Activated B cell treated with CpG ODN at 0.5 μM for 24 hours (primary cell): ENCODE measurements at places on chromosomes 2 and 18.

DNA sequence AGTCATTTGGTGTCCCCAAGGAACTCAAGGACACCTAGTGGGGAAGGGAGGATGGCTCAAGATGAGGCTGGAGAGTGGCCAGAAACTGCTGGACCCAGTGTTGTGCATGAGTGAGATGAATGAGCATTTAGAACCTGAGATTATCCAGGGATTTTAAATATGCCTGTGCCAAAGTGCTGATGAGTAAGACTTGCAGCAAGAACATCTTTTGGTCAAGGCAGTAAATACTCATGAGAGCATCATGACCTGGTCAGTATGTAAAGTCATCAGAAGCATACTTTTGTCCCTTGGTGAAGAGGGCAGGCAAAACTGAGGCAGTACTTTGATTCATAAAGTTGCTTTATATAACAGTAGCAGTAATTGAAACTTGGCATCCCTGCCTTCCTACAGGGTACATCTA, 3.1 kb upstream of the SPP2 start:
- no peak for DNase-seq
- peaks cover 10% of the 10 kb centered on the region for H3K27me3 ChIP-seq
- H3K4me3 ChIP-seq, result no peak overlapping the region
- no peaks in the 10 kb centered on the region for H3K36me3 ChIP-seq

GRCh38 chr2:238299803-238300202, 11.4 kb upstream of the PER2 start:
- peaks cover 7% of the 10 kb centered on the region for H3K27me3 ChIP-seq
- no peak overlapping the region for H3K4me3 ChIP-seq
- no peak overlapping the region for H3K27ac ChIP-seq
- no peak for DNase-seq
- H3K36me3 ChIP-seq, result no peaks in the 10 kb centered on the region

DNA sequence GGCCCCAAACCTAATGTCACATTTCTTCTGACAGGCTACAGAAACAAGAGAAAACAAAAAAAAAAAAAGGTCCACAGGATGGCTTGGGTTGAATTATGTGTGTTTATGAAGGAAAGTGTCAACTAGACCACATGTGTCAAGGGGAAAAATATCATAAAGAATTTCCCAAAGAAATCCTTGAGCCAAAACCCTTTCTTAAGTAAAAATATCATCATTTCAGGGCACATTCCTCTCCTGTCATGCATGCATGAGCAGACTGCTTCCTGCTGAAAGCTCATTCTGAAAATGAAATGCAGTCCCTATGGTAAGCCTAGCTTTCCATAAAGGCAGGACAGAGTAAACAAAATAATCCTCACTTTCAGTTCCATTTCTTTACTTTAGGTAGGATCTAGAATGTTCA, 85.7 kb upstream of the RBBP8 start:
- H3K36me3 ChIP-seq, result no peaks in the 10 kb centered on the region
- no peak overlapping the region for H3K4me3 ChIP-seq
- no peak for DNase-seq
- no peak overlapping the region for H3K27ac ChIP-seq

GRCh38 chr2:136572335-136572734, 193.0 kb upstream of the THSD7B start:
- H3K4me3 ChIP-seq, result no peak overlapping the region
- peaks cover 3% of the 10 kb centered on the region for H3K27me3 ChIP-seq
- H3K4me1 ChIP-seq, result no peaks in the 10 kb centered on the region
- no peaks in the 10 kb centered on the region for H3K36me3 ChIP-seq
- H3K27ac ChIP-seq, result no peak overlapping the region

GRCh38 chr2:42239811-42240210, 70.7 kb downstream of the EML4 start:
- H3K27ac ChIP-seq, result no peak overlapping the region
- DNase-seq, result no peak
- H3K4me1 ChIP-seq, result peaks cover 83% of the 10 kb centered on the region
- H3K36me3 ChIP-seq, result peaks cover 14% of the 10 kb centered on the region
- no peaks in the 10 kb centered on the region for H3K27me3 ChIP-seq
- no peak overlapping the region for H3K4me3 ChIP-seq

DNA sequence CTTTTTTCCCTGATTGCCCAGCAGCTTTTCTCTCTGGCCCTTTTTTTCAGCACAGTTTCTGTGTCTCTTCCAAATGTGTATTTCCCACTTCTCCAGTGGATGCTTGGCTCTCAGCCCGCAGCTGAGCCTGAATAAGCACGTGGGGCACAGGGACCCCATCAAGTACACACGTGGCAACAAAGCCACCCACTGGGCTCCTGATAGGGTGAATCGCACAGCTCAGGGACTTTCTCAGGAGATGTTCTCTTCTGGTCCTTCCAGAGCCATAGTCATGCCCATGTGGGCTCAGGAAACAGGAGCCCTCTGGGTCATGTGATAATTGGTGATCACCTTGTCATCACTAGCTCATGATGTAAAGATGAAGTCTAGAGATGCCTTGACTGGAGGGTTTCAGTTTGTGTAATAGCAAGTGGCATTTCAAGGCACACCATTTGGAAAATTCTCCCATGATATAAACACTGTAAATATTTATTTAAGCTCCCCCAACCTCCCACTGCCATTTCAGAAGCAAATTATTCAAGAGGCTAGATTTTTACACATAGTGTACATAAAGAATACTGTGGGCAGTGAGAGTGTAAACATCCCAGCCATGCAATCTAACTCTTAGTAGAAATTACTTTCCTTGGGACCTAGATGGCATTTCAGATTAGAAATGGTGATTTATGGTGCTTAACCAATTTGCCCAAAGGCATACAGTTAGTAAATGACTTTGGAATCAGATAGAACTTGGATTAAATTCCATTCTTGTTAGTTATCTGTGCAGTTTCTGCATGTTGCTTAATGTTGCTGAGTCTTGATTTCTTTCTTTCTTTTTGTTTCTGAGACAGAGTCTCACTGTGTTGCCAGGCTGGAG, 597.5 kb downstream of the SLC4A3 start:
- no peak for DNase-seq
- no peaks in the 10 kb centered on the region for H3K4me1 ChIP-seq
- no peaks in the 10 kb centered on the region for H3K36me3 ChIP-seq

GRCh38 chr18:33355263-33355662, 85.3 kb downstream of the CCDC178 start:
- H3K36me3 ChIP-seq, result no peaks in the 10 kb centered on the region
- H3K4me3 ChIP-seq, result no peak overlapping the region
- H3K27ac ChIP-seq, result no peak overlapping the region
- H3K4me1 ChIP-seq, result no peaks in the 10 kb centered on the region
- no peaks in the 10 kb centered on the region for H3K27me3 ChIP-seq

DNA sequence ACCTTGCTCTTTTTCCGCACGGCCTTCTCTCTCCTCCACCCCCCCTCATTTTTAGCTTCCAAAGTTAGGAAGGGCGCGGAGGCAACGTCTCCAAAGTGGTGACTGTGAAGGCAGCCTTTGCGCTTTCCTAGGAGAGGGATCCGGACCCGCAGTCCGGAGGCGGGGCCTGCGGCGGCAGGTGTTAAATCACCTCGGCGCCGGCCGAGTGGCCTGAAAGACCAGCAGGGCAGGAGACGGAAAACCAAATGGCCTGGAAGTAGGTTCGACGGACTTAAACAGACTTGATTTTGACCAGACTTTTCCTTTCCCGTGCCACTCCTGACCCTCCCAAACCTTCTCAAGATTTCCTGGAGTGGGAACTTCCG, 615 bp downstream of the GORASP2 start:
- H3K27me3 ChIP-seq, result no peaks in the 10 kb centered on the region
- peak overlapping the region; percentile 90 for H3K4me3 ChIP-seq
- H3K27ac ChIP-seq, result peak overlapping the region; percentile 86
- H3K36me3 ChIP-seq, result peaks cover 11% of the 10 kb centered on the region
- DNase-seq, result no peak
- peaks cover 38% of the 10 kb centered on the region for H3K4me1 ChIP-seq

DNA sequence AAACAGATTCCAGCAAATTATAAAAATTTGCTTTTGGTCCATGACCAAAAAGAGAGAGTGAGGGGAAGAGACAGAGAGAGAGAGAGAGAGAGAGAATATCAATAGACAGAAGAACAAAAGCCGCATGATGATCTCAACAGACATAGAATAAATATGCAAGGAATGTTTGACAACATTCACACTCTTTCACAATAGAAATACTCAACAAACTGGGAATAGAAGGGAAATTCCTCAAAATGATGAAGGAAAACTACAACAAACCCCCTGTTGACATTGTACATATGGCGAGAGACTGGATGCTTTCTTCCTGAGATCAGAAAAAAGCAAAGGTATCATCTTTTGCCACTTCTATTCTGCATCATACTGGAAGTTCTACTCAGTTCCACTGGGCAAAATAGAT, 309.7 kb downstream of the RAD51AP2 start:
- peaks cover 33% of the 10 kb centered on the region for H3K4me1 ChIP-seq
- no peak overlapping the region for H3K27ac ChIP-seq
- no peak overlapping the region for H3K4me3 ChIP-seq

GRCh38 chr2:205925373-205926337, 160.3 kb downstream of the INO80D start:
- no peak overlapping the region for H3K27ac ChIP-seq
- H3K4me3 ChIP-seq, result no peak overlapping the region
- H3K27me3 ChIP-seq, result peaks cover 38% of the 10 kb centered on the region
- H3K36me3 ChIP-seq, result no peaks in the 10 kb centered on the region

- H3K27me3 ChIP-seq, result peaks cover 16% of the 10 kb centered on the region
- no peak overlapping the region for H3K4me3 ChIP-seq
- no peaks in the 10 kb centered on the region for H3K36me3 ChIP-seq
- no peaks in the 10 kb centered on the region for H3K4me1 ChIP-seq
- no peak for DNase-seq
These were observed 21.2 kb upstream of the NCKAP5 start for GRCh38 chr2:133589456-133589855.

DNA sequence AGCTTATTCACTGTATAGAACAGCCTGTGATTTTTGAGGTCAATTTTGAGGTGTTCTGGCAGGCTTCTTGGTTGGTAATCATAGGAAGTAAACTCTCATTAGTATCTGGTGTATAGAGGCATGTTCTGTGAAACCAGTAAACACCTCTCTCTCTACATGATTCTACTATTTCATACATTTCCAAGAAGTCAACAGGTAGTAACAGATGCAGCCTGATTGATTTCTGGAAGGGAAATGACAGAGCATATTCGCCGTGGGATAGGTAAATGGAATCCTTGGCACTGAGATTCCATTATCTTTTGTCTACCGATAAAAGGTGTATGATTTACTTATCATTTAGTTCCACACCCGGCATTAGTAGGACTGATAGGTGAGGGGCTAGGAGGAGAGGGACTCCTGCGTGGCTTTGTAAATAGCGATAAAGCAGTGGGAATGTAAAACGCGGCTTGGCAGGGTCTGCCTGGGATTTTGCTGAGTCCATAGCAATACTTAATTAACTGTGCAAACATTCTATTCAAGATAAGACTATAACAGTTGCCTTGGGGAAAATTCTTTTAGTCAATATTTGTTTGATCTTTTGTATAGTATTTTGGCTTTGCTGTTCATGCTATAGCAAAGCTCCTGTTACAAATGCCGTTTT, 32.3 kb downstream of the LYPD6B start:
- no peak overlapping the region for H3K27ac ChIP-seq
- DNase-seq, result no peak
- H3K4me1 ChIP-seq, result no peaks in the 10 kb centered on the region
- H3K27me3 ChIP-seq, result peaks cover 8% of the 10 kb centered on the region
- no peak overlapping the region for H3K4me3 ChIP-seq
- H3K36me3 ChIP-seq, result no peaks in the 10 kb centered on the region

DNA sequence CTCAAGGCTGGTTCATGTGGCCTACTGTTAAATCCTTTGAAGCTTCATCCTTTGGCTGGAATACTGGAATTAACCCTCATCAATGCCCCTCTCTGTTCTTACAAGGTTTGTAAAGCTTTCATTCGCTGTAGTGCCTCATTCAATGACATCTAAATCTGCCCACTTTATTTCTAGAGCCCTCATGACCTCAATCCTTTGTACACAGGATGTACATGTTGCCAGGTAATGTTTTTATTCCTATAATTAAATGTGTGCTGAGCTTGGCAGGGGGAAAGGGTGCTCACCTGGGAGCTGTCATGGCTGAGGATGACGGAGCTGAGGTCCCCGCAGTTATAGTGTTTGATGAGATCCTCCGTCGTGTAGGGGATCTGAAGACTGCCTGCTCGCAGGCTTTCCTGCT, 39.3 kb downstream of the TRABD2A start:
- no peaks in the 10 kb centered on the region for H3K27me3 ChIP-seq
- H3K4me3 ChIP-seq, result no peak overlapping the region
- H3K27ac ChIP-seq, result no peak overlapping the region

- peaks cover 59% of the 10 kb centered on the region for H3K36me3 ChIP-seq
- H3K27ac ChIP-seq, result no peak overlapping the region
- H3K4me1 ChIP-seq, result peaks cover 19% of the 10 kb centered on the region
- H3K4me3 ChIP-seq, result no peak overlapping the region
- no peaks in the 10 kb centered on the region for H3K27me3 ChIP-seq
These were observed 15.6 kb downstream of the PPP4R3B start for GRCh38 chr2:55601849-55602248.

DNA sequence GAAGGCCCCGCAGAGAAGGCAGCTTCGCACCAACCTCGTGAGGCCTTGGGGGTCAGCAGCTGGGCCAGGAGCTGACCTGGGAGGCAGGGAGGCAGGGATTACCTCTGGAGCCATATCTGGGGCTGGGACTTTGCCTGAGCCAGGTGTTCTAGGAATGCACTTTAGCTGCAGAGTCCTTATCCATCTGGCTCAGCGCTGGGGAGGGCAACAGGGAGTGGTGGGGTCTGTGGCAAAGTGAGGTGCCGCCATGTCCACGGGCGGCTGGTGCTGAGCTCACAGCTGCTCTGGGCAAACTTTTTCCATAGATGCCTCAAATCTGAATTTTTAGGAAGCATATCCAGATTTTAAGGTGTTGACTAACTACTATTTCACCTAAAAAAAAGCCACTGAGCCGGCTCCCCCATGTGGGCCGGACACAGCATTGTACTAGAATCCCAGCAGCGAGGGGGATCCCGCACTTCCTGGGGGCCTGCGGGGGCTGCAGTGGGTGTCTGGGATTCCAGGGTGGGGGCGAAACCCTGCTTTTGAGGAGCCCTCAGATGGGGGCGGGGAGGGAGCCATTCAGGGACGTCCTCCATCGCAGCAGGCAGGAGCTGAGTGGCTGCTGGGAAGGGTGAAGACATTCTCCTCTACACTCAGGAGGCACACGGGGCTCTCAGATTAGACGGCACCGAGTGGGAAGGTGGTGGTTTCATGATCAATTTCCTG, 34.6 kb downstream of the RTP5 start:
- H3K27me3 ChIP-seq, result no peaks in the 10 kb centered on the region
- peaks cover 8% of the 10 kb centered on the region for H3K4me1 ChIP-seq
- peak; percentile 6 for DNase-seq
- no peak overlapping the region for H3K4me3 ChIP-seq

DNA sequence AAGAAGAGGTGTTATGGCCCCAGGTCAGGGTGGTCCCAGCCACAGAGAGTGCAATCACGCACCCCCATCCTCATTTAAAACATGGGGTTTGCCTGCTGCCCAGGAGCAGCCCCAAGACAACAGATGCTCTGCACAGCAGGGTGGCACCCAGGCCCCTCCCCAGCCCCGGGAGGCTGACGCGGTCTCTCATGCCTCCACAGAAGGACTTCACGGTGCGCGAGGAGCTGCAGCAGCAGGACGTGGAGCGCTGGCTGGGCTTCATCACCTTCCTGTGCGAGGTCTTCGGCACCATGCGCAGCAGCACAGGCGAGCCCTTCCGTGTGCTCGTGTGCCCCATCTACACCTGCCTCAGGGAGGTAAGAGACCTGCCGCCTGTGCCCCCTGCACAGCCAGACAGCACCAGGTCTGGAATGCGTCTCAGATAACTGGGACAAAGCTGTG, 133.7 kb downstream of the SMAD7 start:
- peak; percentile 15 for DNase-seq
- H3K27ac ChIP-seq, result no peak overlapping the region
- no peak overlapping the region for H3K4me3 ChIP-seq

GRCh38 chr2:200453853-200454534, 55.9 kb downstream of the KCTD18 start:
- no peak for DNase-seq
- H3K27ac ChIP-seq, result no peak overlapping the region
- H3K4me3 ChIP-seq, result no peak overlapping the region
- H3K36me3 ChIP-seq, result no peaks in the 10 kb centered on the region
- no peaks in the 10 kb centered on the region for H3K27me3 ChIP-seq
